Right lobe of liver (tissue), 6 donors: ENCODE measurements at places on chromosomes 3 and 15.

GRCh38 chr15:77974098-77974414, 103.5 kb downstream of the TBC1D2B start:
- peak; percentile 79 for DNase-seq

GRCh38 chr15:71800835-71801745, 9.3 kb upstream of the NR2E3 start:
- no peak for DNase-seq

- DNase-seq: no peak
Observed at GRCh38 chr3:153572165-153572564, 410.1 kb downstream of the RAP2B start.

GRCh38 chr3:184011937-184012889, 5.5 kb downstream of the ABCC5 start:
- no peak for DNase-seq

DNA sequence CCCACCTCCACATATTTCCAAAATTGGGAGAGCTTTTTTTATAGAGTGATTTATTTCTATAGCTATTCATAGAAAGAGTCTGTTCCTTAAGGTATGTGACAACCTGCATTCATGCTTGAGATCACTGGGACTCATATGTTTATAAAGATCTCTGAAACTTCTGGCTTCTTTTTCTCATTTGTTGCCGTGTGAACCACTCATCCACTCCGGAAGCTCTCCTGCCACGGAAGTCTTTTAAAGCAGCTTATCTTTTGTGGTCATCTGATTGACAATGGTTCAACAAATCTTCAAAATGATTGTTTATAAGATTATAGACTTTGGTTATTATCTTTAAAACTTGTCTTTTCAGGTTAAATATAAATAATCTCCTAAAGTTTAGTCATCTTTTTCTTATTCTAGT, 260.5 kb downstream of the C3orf38 start:
- DNase-seq: no peak

DNA sequence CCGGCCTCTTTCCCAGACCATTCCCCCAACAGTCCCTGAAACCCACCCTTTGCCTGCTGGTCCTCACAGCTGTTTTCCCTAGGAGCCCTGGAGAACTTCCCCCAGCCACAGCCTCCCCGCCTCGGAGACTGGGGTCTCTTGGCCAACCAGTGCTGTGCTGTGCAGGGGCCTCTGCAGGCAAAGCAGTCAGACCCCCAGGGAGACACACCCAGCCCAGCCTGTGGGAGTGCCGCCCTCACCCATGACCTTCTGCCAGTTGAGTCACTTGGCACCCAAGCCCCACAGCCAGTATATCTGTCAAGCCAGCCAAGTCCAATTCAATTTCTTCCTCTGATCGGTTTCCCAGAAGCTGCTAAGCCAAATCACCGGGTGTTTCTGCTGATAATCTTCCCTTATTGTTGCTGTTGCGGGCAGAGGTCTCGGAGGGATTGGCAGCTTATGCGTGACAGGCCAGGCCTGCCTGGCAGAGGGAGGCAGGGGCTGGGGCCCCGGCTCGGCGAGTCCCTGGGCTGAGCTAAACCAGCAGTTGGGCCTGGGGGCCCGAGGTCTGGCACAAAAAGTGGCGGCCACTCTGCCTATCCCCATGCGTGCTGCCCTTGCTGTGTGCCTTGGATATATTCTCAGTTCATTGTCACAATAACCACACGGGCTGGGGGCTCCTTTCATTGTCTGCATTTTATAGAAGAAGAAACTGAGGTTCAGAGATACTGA, 65.6 kb upstream of the SLC6A1 start:
- DNase-seq: no peak

DNA sequence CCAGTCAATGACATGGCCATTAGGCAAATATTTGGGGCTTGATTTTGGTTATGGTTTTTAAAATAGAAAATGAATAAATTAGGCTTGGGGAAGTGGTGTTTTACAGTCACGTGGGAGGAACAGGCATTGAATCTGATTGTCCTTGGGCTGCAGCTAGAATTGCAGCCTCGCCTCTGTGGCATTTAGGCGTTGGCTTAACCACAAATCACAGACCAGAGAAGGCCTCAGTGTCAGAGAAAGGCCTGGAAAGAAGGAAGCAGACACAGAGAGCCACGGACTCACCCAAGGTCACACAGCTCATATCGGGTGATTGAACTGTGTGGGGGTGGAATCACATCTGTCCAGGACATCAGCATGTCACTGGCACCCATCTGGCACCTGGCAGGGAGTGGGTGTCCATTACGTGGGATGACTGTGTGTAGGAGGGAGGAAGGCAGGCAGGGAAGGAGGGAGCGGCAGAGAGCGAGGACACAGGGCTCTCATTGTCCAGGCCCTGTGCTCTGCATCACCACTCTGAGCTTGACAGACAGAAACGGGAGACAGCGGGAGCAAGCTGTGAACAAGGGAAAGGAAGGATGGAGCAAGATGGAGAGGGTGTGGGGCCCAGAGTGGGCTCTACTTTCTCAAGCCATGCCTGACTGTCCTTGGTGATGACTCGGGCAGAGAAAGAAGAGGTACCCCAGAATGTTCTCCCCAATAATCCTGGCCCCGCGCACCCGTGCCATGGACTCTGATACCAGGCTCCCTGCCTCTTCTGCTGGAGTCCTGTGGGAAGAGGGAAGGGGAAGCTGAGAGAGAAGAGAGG, 186.4 kb downstream of the FAM43A start:
- DNase-seq: no peak

DNA sequence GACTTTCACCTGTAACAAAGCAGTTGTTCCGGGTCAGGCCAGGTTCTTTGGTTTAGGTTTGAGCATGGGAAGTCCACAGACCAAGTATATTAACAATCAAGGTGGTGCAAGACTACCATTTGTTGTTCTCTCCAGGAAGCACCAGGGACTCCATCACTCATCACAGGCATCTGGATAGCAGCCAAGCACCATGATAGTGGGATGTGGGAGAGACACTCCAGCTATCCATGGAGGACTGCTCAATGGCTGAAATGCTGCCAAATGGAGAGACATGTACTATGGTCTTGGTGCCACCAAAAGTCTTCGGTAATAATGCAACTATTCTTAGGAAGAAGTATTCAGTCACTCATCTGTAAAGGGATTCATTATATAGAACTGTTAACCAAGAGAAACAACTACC, 143.0 kb downstream of the TNIK start:
- DNase-seq: no peak

DNA sequence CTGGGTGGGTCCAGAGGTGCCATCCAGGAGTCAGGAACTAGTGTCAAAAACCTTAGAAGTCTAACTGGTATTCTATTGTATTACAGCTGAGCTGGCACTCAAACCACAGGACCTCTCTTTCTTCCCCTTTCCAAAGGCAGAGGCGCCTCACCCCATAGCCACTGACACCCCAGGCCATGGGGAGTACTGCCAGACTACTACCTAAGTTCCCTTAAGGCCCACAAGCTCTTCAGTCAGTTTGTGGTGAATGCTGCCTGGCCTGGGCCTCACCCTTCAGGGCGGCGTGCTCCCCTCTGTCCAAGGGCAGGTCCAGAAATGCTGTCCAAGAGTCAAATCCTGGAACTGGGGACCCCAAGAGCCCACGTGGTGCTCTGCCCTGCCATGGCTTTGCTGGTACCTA, 43.0 kb upstream of the FGF7 start:
- no peak for DNase-seq

DNA sequence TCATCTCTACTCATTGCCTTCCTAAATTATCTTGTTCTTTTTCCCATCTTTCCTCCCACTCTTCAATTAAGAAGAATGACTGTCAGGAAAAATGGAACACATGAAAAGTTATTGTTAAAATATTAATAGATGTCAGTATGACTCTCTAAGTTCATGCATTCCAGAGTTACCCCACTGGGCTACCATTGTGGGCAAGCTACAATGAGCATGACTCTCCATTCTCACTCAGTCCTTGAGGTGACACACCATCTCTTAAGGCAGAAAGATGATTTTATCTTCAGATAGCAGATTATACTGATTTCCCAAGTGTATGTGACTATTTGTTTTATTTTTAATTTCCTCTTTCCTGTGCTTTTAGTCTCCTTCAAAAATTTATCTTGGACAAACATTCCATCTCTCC, 144.3 kb downstream of the ALCAM start:
- DNase-seq: no peak

GRCh38 chr3:107919239-107919638, 171.6 kb downstream of the CD47 start:
- DNase-seq: no peak

- DNase-seq: no peak
Observed at GRCh38 chr3:110352841-110353604, 718.6 kb upstream of the NECTIN3 start.

- DNase-seq: no peak
Observed at GRCh38 chr15:57218826-57219576, 157.3 kb upstream of the CGNL1 start.

DNA sequence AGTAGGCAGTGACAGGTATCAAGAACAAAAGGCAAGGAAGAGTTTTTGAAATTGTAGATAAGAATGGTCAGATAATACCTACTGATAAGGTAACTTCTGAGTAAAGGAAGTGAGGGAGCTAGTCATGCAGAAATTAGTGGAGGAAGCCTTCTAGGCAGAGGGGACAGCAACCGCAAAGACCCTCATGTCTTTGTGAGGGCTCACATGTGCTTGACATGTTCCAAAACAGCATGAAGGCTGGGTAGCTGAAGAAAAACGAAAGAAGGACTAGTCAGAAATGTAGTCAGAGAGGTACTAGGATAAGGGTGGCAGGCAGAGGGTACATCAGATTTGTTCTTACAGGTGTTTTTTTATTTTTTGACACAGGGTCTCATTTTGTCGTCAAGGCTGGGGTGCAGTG, 5.3 kb downstream of the SIN3A start:
- no peak for DNase-seq

DNA sequence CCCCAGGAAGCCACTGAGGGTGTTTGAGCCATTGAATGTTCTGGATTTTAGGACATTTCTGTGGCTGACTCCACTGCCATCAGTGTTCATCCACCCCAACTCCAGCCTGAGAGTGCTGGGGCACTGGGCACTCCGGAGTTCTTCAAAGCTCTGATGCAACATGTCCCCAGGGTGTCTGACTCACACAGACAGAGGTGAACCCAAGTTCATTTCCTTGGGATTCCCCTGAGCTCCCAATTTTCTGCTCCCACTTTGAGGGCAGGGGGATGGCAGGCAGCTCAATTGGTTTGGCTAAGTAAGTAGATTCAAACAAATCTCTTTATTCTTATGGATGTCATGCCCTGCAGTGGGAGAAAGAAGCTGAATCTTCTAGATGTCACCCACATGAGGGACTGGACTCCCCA, 2.2 kb downstream of the STRA6 start:
- no peak for DNase-seq

- no peak for DNase-seq
Observed at GRCh38 chr3:32880225-32880624, 62.4 kb downstream of the TRIM71 start.

DNA sequence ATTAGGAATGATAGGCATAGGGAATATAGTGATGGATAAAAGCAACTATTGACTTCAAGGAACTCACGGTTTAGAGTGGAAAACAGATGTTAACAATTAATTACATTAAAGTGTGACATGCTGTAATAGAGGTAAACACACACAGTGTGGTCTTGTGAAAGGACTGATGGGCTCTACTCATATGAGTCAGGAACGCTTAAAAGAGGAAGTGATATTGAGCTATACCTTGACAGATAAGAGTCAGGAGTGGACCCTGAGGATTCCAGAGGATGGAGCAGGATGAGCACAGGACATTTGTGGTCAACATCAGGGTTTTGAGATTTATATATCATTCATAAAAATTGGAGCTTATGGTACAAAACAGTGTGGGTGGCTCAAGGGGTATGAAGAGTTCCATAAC, 11.0 kb downstream of the EXOG start:
- no peak for DNase-seq

DNA sequence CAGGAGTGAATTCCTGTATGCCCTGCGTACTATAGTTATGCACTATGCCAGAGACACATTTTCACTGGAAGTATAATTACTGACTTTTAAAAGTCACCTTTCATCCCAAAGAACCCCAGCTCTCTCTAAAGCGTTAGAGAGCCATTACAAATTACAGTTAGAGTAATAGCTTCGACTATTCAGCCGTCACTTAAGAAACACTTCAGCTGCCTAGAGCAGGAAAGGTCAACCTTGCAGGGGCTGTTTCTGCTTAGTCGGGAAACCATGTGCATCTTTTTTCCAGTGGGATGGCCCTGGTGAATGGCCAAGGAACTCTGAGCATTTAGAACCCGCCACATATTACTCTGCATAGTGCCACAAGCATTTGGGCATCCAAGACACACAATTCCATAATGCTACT, 235.9 kb downstream of the ARRDC4 start:
- DNase-seq: no peak

GRCh38 chr15:55499151-55499550, 8.9 kb downstream of the DNAAF4 start:
- no peak for DNase-seq

GRCh38 chr3:14622368-14622767, 29.2 kb upstream of the CCDC174 start:
- DNase-seq: peak; percentile 58

GRCh38 chr3:37645517-37646380, 215.9 kb upstream of the CTDSPL start:
- DNase-seq: no peak

DNA sequence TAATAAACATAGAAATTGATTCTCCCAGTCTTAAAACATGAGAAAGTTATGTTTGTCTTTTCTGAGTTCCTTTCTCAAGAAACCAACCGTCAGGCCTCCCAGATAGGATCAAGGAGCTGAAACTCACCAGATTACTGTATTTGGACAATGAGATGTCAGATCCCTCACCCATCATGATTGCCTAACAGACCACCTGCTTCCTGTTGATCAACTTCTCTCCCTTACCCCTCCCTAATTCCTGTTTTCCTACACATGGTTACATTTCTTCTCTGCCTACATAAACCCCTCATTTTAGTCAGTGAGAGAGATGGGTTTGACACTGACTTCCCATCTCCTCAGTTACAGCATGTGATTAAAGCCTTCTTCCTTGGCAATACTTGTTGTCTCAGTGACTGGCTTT, 917.5 kb downstream of the FHIT start:
- no peak for DNase-seq

- DNase-seq: no peak
Observed at GRCh38 chr3:4734454-4734853, 241.3 kb downstream of the ITPR1 start.

GRCh38 chr15:63305260-63305659, 27.9 kb downstream of the APH1B start:
- no peak for DNase-seq

DNA sequence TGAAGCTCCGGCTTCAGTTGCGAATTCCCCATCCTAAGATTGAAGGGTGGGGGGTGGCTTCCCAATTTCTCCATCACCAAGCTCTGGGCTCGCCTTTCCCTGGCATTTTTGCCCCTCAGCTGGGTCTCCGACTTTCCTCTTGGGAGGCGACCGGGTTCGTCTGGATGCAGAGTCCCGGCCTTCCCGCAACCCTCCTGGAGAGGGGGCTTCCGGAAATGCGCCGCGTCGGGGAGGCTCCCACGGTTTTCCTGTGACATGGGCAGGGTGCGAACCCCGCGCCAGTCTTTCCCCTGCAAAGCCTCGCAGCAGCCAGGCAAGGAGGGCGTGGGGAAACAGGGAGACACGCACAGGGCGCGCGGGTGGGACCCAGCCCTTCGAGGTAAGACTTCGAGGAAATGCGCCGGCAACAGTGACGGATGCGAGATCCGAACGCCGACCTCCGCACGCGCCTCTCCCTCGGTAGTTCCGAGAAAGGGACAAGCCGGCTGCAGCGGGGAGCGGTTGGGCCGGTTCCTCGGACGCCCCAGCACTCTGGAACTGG, 466 bp upstream of the HCN4 start:
- no peak for DNase-seq

GRCh38 chr15:89409184-89410038, 74.8 kb upstream of the POLG start:
- no peak for DNase-seq
